ENCODE measurements at places on chromosomes 6 and 20.

- DNase-seq = no peak
These were observed 5.1 kb downstream of the VNN1 start for GRCh38 chr6:132708771-132709170.

GRCh38 chr6:324729-325125 is 32.4 kb downstream of the DUSP22 start:
- DNase-seq = no peak

- no peak for DNase-seq
These were observed 451.5 kb upstream of the CITED2 start for GRCh38 chr6:139825935-139826374.

GRCh38 chr6:152351742-152352141 is 285.4 kb downstream of the SYNE1 start:
- DNase-seq = no peak

DNA sequence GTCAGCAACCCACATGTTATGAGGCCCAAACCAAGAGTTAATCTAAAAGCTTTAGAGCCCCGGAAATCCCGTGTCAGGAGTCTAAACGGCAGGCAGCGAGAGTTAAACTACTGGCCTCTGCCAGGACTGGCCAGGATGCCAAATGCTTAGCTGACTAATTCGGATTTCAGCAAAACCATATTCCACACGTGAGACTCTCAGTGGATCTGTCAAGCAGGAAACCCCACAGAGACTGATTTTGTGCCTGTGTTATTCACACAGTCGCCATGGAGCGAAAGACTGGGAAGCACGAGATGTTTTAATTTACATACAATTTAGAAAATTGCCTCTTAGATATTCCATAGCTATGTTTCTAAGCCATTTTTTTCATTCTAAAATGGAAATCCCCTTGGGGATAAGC is 152.9 kb downstream of the RNASET2 start:
- DNase-seq = no peak

GRCh38 chr6:140138311-140139010 is 764.0 kb upstream of the CITED2 start:
- DNase-seq = no peak

- DNase-seq = no peak
These were observed 19.2 kb upstream of the TSPYL1 start for GRCh38 chr6:116298973-116299372.

DNA sequence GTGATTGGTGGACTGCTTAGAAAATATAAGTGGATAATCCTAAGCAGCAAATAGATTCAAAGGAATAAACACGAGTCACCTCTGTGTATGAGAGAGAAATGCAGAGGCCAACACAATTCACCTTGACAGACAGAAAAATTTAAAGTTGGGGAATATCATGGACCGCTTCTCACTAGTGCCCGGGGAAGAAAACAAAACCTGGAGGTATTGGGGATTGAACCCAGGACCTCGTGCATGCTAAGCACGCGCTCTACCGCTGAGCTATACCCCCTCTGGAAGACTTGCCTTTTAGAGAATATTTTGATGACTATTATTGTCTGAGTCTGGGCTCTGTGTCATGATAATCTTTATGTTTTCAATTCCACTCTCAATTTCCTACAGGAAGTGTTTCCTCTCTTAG is 111.9 kb downstream of the TRIM27 start:
- DNase-seq = no peak

DNA sequence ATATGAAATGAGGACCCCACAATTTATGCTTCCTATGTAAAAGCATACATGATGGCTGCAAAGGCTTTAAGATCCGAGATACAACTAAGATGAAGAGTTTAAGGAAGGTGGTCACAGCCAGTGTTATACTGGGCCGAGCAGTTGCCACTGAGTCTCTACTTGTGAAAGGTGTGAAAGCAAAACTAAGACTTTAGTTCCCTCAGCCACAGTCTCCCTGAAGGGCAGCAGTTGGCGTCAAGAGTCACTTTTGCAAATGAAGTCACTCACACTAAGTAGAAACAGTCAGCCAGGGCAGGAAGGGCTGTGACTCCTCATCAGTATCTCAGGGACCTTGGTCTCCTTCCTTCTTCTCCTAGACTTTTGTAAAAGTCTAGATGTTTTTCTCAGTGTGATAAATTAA is 191.6 kb upstream of the MCHR2 start:
- no peak for DNase-seq

DNA sequence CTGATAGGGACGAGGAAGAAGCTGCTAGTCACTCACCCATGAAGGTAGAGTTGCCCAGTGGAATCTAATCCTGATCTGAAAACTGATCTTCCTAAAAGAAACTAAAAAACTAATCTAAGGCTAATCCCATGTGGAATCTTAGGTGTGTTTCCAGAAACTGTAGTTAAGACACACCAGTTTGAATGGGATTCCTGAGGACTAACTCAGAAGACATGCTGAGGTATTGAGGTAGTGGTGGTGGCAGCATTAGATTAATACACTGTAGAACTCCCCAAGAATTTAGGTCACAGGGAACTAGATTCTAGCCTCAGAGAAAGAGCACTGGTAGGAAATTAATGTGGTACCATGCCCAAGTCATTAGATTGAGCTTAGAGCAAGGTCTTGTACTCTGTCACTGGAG is 19.6 kb upstream of the AKAP7 start:
- DNase-seq = no peak

- DNase-seq = no peak
These were observed 157.3 kb downstream of the PHF3 start for GRCh38 chr6:63792736-63793464.

- no peak for DNase-seq
These were observed 331.8 kb downstream of the HACE1 start for GRCh38 chr6:104527761-104528415.

- no peak for DNase-seq
These were observed 91.7 kb upstream of the NFATC2 start for GRCh38 chr20:51634257-51634656.

Data from stimulated activated CD8-positive, alpha-beta memory T cell treated with anti-CD3 and anti-CD28 coated beads, Interleukin-7, amount 100 ng/mL, for 4 hours (primary cell).